ENCODE measurements at places on chromosomes 12 and 14.

GRCh38 chr14:102323102-102323501 is 3.6 kb downstream of the ZNF839 start:
- DNase-seq = peak; percentile 8

DNA sequence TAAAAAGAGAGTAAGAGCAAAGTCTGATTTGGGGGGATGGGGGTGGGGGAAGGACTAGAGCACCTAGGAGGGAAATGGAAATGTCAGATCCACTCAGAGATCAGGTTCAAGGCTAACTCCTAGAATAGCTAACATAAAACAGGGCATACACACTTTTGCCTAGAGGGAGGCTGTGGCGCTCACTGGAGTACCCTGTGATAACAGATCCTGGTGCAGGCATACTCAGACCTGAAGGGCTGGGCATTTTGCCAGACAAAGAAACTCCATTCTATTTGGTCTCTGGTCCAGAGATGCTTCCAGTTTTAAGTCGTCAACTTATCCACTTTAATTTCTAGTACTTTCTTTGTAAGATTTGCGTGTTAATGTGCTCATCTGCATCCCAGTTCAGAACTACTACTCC is 5.8 kb downstream of the CTDSP2 start:
- DNase-seq = no peak

- no peak for DNase-seq
Observed at GRCh38 chr12:54038284-54038870, 5.5 kb downstream of the HOXC5 start.

- DNase-seq = no peak
Observed at GRCh38 chr12:96457191-96457930, 32.0 kb upstream of the CFAP54 start.

DNA sequence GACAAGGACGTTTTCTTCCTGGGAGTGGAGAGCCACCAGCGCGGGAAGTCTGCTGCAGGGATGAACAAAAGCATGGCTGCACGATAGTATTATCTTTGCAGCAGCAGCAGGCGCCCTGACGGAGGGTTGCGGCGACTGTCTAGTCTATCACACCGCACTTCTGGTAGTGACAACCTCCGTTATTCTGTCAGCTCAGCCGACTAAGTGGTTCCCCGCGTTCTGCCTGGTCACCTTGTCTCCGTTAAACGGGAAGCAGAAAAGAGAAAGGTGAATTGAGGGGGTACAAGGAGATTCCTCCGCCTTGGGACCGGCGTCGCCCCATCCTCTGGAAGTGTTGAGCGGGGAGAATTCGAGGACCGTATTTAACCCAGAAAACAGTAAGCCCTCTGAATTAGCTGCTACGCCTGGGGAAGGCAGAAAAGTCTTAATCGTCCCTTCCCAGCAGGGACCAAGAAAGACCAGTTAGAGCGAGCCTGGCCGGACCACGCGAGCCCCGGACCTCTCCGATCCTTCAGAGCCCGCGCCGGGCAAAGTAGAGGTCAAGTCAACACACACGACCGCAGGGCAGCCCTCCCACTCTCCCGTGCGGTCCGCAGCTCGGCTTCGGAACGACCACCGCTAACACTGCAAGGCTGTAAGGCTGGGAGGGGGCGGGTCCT is 536 bp upstream of the DAAM1 start:
- peak; percentile 47 for DNase-seq

Data from activated T-cell treated with anti-CD3 and anti-CD28 coated beads, Interleukin-2, amount 50 U/mL, for 72 hours (primary cell).